ENCODE measurements at places on chromosomes 7 and 10.
A peak's percentile ranks its signal among the peaks of the same experiment; 100 is the strongest.

DNA sequence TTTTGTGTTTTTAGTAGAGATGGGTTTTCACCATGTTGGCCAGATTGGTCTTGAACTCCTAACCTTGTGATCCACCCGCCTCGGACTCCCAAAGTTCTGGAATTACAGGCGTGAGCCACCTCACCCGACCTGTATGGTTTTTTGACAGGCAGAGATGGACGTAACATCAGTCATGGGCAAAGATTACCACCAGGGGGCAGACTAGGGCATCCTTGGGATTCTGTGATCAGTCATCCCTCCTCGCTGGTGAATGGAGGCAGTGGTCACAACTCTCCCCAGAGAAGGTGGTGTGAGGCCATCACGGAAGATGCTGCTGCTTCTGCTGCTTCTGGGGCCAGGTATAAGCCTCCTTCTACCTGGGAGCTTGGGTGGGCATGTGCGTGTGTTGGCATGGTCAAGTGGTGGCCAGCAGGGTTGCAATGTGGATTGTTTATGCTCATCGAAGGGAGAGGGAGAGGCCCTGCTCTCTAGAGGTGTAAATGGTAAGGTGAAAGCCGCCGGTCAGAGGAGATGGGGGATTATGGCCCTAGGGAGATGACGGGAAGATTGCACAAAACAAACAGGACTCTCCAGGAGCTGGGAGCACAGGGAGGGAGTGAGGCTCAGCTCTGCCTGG, 122.7 kb upstream of the PRSS1 start:
- peak; percentile 74 for DNase-seq

- no peak for DNase-seq
These were observed 91.1 kb downstream of the SORCS3 start for GRCh38 chr10:104732222-104732621.

GRCh38 chr10:117747636-117748035, 205.1 kb downstream of the EMX2 start:
- DNase-seq = no peak

DNA sequence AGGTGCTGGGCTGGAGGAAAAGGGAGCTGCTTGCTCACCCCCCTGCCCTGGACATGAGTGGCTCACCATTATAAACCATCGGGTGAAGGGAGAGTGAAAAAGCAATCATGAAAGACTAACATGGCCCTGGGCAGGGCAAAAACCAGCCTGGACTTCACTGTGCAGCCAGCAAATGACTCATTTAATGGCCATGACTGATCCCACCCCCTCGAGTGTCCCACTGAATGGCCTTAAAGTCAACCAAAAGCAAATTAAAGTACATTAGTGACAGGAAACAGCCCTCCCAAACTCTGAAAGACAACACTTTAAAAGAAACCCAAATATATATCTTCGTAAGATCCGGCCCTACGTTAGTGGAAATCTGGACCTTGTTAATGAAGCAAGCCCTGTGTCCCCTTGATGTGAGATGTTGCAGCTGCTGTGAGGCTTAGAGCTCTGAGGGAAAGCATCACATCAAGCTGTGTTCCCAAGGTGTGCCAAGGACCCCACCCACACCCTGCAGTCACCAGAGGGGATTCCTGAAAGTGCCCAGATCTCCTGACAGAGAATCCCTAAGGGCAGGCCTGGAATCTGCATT, 31.2 kb downstream of the ADCYAP1R1 start:
- DNase-seq = no peak

GRCh38 chr10:102661658-102662028, 17.4 kb downstream of the TRIM8 start:
- no peak for DNase-seq

GRCh38 chr7:132819648-132820047, 243.4 kb upstream of the PLXNA4 start:
- no peak for DNase-seq

DNA sequence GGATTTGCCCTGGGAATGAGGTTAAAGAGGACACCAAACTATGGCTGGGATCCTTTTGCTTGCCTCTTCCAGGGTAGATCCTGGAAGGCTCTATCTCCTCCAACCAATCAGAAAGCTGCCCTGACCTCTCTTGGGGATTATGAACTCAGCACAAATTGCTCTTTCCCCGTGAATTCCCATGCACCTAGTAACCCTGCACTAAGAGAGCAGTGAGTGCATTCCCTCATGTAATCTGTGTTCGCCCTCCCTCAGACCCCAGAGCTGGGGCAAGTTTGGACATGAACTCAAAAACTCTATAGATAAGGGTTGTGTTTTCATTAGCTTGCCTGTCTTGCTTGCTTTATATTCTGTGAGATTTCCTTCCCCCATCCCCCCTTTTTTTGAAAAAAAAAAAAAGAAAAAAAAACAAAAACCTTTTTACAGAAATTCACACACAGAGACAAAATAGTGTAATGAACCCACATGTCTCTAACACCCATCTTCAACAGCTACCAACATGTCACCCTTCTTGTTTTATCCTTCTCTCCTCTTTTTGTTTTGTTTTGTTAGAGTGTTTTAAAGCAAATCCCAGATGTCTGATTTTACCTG, 225.5 kb upstream of the TCF7L2 start:
- DNase-seq = no peak

DNA sequence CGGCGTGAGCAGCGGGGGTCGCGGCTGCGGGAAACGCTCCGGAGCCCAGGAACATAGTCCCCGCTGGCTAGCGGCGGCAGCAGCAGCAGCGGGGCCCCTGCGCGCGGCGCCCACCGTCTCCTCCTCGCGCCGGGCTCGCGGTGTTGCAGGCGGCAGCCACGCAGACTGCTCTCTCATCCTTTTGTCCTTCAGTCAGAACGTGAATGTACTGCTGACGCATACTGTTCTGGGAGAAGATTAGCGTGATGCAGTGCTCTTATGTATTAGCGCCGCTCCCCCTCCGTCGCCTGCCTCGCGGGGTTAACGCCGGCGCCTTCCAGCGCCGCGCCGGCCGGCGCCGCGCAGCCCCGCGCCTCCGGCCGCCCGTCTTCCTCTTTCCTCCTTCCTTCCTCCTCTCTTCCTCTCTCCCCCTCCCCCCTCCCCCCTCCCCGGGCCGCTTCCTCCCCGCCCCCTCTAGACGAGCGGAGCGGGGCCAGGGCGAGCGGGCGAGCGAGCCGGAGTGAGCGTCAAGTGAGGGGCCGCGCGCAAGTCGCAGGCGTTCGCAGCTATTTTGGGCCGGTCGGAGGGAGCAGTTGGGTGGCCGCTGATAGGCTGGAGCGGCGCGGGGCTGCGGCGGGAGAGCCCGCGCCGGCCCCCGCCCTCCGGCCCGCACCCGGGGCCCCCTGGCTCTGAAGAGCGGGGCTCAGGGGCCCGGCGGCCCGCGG, 816 bp upstream of the LRRC4 start:
- peak; percentile 44 for DNase-seq

DNA sequence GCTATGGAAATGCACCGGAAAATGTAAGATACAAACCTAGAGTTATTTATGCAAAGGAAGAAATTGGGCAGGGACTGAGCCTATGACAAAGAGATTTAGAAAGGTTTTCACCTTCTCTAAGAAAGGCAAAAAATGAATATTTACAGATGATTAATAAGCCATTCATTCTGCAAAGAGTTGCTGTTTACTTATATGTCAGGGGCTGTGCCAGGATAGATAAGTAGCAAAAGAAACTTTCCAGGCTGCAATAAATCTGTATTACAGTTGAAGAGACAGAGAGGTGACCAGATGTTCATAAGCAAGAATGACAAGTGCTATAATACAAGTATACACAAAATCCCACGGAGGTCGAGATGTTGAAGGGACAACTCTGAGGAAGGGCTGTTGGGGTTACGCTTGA, 299.6 kb downstream of the CALN1 start:
- DNase-seq = no peak

- no peak for DNase-seq
These were observed at the start of gene HK1 for GRCh38 chr10:69278446-69278963. Gene HK1 (plus strand): TSS chr10:69278496.

DNA sequence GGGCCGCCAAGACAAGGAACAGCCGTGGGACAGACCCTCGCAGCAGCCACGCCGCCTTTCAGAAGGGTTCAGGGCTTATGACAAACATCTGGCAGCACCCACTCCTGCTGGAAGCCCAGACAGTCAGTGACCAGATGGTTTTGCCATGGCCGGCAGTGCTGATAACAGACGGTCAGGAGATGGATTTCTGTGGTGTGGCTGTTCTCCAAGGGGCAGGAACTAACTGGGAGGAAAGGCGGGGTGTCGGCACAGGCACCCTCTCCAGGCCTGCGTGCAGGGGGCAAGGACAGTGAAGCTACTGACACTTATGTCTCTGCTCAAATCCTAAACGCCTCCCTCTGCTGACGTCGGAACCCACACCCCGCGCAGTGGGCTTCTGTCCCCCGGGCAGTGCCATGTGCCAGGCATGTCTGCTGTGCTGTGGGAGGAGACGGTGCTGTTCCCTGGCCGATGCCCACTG, 416.1 kb downstream of the DNAJB6 start:
- no peak for DNase-seq

All from CD4-positive, alpha-beta T cell treated with Interleukin-1 beta for 1 hour (primary cell).